ENCODE measurements at places on chromosomes 1 and 21.
A peak's percentile ranks its signal among the peaks of the same experiment; 100 is the strongest.

GRCh38 chr1:17520041-17520440 lies 19.5 kb upstream of the ARHGEF10L start:
- DNase-seq = no peak

GRCh38 chr21:39616211-39616772 lies 3.6 kb downstream of the B3GALT5 start:
- no peak for DNase-seq

GRCh38 chr1:40712405-40712944 lies 21.0 kb downstream of the NFYC start:
- DNase-seq = no peak

- no peak for DNase-seq
Observed at GRCh38 chr1:243850202-243850451, at the start of gene AKT3. Gene AKT3 (minus strand): TSS chr1:243850243. CDS start chr1:243843170, 7,073 bp downstream.

- no peak for DNase-seq
Observed at GRCh38 chr21:34938089-34938764, 110.9 kb downstream of the RUNX1 start.

GRCh38 chr1:205042911-205043806 lies at the start of gene CNTN2:
Gene CNTN2 (plus strand): TSS chr1:205043212. CDS start chr1:205053186, 9,974 bp downstream.
- DNase-seq = no peak

DNA sequence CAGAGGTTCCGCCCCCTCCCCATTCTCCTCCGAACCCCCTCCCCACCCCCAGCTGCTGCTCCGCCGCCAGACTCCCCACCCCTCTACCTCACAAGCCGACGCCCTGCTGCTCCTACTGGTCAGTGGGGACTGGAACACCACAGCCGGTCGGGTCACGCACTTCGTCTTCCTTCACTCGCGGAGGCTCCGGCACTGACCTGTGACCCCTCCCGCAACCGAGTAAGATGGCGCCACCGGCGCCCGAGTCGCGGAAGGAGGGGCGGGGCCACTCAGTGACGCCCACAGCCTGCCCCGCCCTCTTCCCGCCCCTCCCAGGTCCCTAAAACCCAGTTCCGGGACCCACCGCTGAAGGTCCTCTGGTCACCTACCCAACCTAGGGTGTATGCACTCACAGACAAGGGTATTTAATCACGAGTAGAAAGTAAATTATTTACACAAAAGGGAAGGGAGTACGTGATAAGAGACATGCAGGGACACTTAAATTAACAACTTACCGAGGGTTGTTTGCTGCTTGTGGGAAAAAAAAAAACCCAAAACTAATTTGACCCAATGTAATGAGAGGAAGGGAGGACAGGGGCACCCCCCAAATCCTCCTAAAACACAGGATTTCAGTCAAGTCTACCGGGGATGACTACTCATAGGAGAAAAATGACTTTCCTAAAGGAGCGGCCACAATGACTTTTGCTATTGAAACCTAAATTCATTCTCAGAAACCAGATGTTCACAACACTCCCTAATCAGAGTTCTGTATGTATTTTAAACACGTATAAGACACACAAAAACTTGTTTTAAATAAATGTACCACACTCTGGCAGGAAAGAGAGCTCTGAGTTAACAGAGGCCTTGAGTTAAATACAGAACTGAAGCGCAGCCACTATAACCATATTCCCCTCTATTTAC lies at the start of gene RIT1:
RIT1 (minus strand) TSS at position 194 of the 900 bp plus-strand sequence. CDS start 588 bp downstream, outside the sequence.
- DNase-seq = peak; percentile 89

GRCh38 chr1:80375109-80375508 lies 1368.6 kb upstream of the ADGRL4 start:
- no peak for DNase-seq
